ENCODE measurements at places on chromosomes 2 and 18.
A peak's percentile ranks its signal among the peaks of the same experiment; 100 is the strongest.

DNA sequence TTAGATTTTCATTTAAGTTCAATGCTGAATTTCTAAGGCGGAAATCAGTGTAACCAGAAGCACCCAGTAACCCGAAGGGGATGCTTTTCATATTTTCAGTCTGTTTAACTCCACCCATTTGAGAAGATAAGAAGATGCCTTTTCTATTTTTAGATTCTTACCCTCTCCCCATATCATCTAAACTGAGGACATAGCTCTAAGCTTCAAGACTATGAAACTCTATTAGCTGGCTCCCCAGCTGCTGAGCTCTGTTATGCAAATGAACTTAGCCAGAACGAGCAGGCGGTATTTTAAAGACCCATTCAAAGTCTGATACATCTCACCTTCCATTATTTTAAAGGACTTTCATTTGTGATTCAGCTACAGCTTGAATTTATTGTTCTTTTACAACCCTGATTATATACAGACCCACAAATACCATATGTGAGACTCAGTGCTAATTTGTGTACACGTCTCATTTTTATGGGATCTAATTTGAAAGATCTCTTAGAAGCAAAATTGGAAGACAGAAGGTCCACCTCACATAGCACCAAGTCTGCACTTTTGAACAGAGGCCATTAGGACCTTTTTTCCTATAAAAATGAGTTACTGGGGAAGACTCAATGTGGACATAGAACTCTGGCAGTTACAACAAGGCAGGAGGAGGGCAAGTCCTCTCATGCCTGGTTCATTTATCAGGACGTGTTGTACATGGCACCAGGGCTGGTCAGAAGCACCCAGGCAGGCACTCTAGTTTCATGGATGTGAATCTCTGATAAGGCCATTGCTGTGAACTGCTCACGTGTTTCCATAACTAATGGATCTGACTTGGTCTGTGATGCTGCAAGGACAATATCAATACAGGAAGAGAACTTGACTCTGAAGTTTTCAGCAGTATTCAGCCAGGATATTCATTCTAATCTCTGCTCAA lies 16.3 kb downstream of the CDC42EP3 start:
- no peak for DNase-seq

- DNase-seq = no peak
These were observed 71.5 kb upstream of the EPAS1 start for GRCh38 chr2:46225730-46226129.

DNA sequence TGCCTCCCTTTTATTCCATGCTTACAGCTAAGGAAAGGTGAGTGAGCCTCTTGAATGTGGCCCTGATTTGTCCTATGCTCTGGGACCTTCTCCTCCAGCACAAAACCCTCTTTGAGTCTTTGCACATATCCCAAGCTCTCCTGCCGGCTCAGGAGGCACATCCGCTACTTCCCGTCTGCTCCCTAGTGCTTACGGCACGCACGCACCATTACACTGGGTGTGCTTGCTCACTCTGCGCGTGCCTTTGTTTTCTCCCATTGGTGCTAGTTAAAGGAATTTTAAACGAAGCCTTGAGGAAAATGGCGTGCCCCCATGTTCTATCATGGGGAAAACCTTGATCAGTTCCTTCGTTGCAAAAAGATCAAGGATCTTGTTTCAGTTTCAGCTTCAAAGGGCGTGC lies 7.9 kb upstream of the DGKD start:
- no peak for DNase-seq

DNA sequence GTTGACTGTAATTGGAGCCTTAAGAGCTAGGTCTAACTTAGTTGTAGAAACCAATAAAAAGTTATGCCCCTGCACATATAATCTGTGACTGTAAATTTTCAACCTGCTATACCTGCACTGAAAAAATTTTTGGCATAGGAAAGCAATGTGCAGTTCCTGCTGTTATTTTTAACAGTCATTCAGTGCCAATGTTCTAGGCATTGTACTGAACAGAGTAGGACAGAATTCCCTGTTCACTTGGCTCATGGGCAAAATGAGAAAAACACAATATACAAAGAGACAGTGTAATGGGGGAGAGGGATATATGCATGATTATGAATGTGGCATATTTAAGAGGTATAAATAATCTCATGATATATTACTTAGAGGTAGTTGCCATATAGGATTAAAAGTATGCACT lies 458.0 kb downstream of the TGIF1 start:
- DNase-seq = no peak

GRCh38 chr2:85695121-85695520 lies 963 bp downstream of the GNLY start:
- DNase-seq = no peak

DNA sequence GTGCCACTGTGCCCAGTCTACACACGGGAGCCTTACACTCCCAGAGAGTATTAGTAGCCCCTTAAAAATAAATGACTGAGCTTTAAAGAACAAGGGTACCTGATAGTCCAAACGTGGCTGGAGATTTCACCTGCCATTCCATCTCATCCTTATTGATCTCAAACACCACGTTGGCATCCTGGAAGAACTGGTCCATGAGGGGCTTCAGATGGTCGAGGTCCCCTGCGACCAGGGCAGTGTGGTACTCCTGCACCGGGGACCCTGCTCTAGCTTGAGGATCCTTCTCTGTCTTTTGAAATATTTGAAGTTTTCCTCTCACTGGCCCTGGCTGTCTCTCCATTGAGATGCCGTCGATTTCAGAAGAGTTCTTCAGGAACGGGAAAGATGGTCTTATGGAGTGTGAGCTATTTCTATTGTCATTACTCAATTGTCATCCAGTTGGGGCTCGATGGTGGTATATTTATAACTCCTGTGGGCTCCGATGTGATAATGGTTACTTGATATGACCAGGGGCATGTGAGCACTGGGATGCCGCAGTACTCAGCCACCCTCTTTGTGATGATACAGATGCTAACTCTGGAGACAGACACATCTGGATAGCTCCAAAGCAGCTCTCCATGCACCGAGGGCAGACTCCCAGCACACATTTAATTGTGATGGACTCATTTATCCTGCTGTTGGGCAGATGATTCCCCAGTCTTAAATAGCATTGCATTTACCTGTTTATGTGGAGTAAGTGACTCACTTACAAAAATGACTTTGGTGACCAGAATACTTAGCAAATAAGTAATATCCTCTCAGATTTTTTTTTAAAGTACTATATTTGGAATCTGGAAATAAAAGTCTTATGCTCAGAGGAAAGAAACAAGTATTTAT lies 22.8 kb downstream of the ASB18 start:
- no peak for DNase-seq

- DNase-seq = peak; percentile 45
These were observed 21.6 kb downstream of the ZSWIM2 start for GRCh38 chr2:186827411-186827810.

- no peak for DNase-seq
These were observed 25.6 kb upstream of the SCYGR1 start for GRCh38 chr2:227413371-227413770.

- no peak for DNase-seq
These were observed 553.7 kb downstream of the SLC4A3 start for GRCh38 chr2:220181165-220181564.
